ENCODE measurements at places on chromosomes 3 and 15.

DNA sequence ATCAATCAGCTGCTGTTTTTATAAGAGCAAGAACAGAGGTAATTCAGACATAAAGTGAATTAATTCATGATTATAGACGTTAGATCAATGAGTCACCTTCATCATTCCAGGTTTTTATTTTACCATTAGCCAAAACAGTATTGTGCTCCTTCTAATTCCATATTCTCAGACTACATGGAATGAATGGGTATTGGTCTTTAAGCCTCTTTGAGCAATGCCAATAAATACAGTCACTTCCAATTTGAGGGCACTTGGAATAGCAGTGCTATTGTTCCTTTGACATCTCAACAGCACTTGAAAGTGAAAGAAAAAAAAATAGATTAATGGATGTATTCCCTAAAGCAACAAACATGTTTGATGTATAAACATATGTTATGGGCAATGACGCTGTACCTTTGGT is 830.9 kb upstream of the CFAP20DC start:
- no peaks in the 10 kb centered on the region for H3K36me3 ChIP-seq
- H3K27ac ChIP-seq, result no peak overlapping the region
- H3K4me1 ChIP-seq, result peaks cover 25% of the 10 kb centered on the region
- DNase-seq, result no peak
- no peak overlapping the region for H3K4me3 ChIP-seq

GRCh38 chr15:100999369-100999768 is 80.2 kb downstream of the LRRK1 start:
- no peak overlapping the region for H3K4me3 ChIP-seq
- H3K36me3 ChIP-seq, result peaks cover 6% of the 10 kb centered on the region
- H3K27ac ChIP-seq, result no peak overlapping the region
- DNase-seq, result no peak
- H3K4me1 ChIP-seq, result no peaks in the 10 kb centered on the region

GRCh38 chr3:136336329-136337100 is 86.4 kb downstream of the PCCB start:
- no peak for DNase-seq
- no peak overlapping the region for H3K27ac ChIP-seq
- H3K27me3 ChIP-seq, result no peaks in the 10 kb centered on the region
- H3K4me1 ChIP-seq, result no peaks in the 10 kb centered on the region

- H3K4me3 ChIP-seq, result no peak overlapping the region
- no peak overlapping the region for H3K27ac ChIP-seq
- H3K27me3 ChIP-seq, result no peaks in the 10 kb centered on the region
- no peaks in the 10 kb centered on the region for H3K36me3 ChIP-seq
- DNase-seq, result no peak
These were observed 54.2 kb downstream of the FLNB start for GRCh38 chr3:58062472-58062871.

DNA sequence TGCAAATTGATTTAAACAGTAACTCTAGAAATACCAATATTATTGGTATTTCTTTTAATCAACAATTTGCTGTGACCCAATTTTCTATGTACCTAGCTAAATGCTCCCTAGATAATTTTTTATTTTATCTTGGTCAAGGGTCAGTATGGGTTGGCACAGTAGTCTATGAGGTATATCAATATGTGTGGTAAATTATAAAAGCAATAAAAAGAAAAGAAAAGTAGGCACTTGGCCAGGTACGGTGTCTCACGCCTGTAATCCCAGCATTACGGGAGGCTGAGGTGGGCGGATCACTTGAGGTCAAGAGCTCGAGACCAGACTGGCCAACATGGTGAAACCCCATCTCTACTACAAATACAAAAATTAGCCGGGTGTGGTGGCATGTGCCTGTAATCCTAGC is 34.0 kb upstream of the STIMATE start:
- no peak overlapping the region for H3K27ac ChIP-seq
- H3K4me1 ChIP-seq, result peaks cover 6% of the 10 kb centered on the region

GRCh38 chr15:42549741-42550392 is 1.2 kb downstream of the HAUS2 start:
- no peaks in the 10 kb centered on the region for H3K27me3 ChIP-seq
- DNase-seq, result no peak
- H3K27ac ChIP-seq, result peak overlapping the region; percentile 97

DNA sequence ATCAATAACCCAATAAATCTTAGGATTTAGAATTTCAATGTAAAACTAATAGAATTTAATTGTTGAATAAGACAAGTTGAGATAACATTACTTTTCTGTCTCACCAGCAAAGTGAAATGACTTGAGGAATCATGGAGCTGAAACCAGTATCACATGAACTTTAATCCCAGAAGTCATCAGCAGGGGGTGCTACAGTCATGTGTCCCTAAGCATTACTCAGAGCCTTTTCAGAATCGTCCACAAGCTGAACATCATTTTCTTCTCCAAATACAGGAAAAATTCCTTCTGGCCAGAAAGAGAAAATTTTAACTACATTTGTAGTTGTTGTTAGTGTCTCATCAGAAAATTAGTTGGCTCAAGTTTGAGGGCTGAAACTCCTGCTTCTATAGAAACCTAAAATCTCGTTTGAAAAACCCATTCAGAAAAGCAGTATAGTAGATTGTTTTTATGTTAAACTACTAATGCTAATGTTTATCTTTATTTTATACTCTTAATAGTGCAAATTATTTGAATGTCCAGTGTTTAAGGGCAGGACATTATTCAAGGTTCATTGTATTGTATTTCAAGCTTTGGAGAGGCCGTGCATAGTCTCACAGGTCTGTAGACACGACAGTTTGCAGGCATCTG is 384.1 kb downstream of the PLOD2 start:
- no peaks in the 10 kb centered on the region for H3K4me1 ChIP-seq
- no peaks in the 10 kb centered on the region for H3K36me3 ChIP-seq
- H3K27me3 ChIP-seq, result no peaks in the 10 kb centered on the region

DNA sequence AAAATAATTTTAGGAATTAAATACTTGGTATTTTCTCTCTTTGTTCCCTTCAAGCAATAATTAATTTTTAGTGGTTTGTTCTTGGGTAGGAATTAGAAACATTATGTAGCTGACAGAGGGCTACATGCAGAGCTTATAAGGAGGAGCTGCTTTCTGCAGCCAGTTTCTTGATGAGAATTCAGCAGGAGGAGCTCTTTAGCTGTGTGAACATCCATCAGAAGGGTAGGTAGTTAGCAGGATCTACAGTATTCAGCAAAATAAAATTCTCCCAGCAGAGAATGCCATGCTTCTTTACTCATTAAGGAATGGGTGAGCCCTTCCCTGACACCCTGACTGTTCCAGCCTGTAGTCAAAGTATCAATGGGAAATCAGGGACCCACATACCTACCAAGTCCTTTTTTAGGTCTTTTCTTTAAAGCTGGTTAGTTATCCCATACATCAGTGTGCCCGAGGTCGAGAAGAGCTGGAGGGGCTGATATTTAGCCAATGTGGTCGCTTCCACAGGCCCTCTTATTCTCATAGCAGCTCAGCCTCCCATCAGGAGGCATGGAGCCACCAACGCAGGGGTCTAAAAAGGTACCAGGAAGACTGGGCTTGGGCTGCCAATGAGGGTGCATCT is 54.0 kb downstream of the KCNAB1 start:
- DNase-seq, result no peak
- H3K27me3 ChIP-seq, result peaks cover 35% of the 10 kb centered on the region
- H3K36me3 ChIP-seq, result peaks cover 2% of the 10 kb centered on the region
- H3K4me3 ChIP-seq, result no peak overlapping the region
- H3K27ac ChIP-seq, result no peak overlapping the region
- H3K4me1 ChIP-seq, result no peaks in the 10 kb centered on the region

GRCh38 chr3:183328823-183329222 is 75.8 kb downstream of the B3GNT5 start:
- no peak overlapping the region for H3K4me3 ChIP-seq
- H3K27me3 ChIP-seq, result no peaks in the 10 kb centered on the region
- H3K36me3 ChIP-seq, result peaks cover 2% of the 10 kb centered on the region
- H3K27ac ChIP-seq, result no peak overlapping the region

GRCh38 chr15:41055706-41056105 is 60.4 kb downstream of the INO80 start:
- H3K27ac ChIP-seq, result no peak overlapping the region
- no peaks in the 10 kb centered on the region for H3K4me1 ChIP-seq
- DNase-seq, result no peak
- H3K36me3 ChIP-seq, result peaks cover 64% of the 10 kb centered on the region

All from central memory CD8-positive, alpha-beta T cell (primary cell).